Spleen (tissue), 13 donors: ENCODE measurements at places on chromosomes 13 and 19.
A peak's percentile ranks its signal among the peaks of the same experiment; 100 is the strongest.

DNA sequence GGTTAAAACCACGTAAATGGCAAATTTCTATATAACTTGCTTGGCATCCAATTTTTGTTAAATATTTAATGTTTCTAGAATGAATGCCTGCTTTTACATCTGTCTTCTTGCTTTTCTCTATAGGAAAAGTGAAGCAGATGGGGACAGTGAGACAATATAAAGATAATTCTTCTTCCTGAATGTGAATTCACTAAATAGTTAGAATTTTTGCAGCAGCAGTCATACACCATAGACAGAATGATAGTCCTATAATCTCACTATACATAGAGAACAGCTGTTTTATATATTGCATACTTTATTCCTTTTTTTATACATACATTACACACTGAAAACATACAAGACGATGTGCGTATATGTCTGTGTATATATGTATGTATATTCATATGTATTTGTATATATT lies 1127.3 kb downstream of the PCDH9 start:
- DNase-seq, result no peak

- DNase-seq, result peak; percentile 12
These were observed 8.1 kb downstream of the SARS2 start for GRCh38 chr19:38922482-38922881.

- DNase-seq, result no peak
These were observed 297.8 kb downstream of the SHISA2 start for GRCh38 chr13:25753976-25754375.

DNA sequence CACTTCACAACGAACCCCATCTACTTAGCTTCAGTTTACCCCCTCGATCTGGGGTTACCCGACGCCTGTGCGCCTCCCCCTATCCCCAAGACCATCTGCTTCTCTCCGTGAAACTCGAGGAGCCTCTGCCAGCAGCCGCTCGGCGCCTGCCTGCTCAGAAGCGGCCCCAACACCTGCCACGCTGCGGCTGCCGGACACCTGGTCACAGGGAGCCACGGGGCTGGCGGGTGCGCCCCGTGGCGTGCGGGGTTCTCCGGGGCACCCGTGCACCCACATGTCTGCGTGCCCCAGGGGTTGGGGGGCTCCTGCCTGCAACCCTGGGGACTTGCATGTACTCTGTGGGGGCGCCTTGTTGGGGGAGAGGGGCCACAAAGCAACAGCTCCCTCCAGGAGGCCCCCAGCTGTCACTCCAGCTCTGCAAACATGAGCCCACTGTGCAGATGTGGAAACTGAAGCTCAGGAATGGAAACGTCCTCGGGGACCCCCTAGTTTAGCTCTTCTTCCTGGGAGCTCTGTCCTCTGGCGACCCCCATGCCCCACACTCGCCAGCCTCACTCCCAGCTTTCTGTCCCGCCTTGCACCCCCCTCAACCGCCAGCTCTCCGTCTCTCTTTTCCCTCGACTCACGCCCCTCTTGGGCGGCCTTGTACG lies 7.0 kb upstream of the SEMA6B start:
- no peak for DNase-seq

- DNase-seq, result no peak
These were observed 15.0 kb downstream of the MBD3L2B start for GRCh38 chr19:7006135-7006704.
